Suppressor macrophage (primary cell): ENCODE measurements at places on chromosomes 16 and 17.

DNA sequence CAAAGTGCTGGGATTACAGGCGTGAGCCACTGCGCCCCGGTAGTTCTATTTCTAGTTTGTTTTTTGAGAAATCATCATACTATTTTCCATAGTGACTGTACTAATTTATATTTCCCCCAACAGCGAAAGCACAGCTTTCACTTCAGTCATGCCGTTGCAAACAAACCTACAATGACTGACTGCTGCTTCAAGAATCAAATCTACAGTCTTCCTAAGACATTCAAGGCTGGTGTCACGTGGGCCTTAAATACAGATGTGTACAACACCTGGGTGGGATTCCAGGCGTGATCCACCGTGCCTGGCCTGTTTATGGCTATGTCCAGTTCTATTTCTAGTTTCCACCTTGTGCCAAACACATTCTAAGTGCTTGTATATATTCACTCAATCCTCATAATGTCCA lies 72.0 kb downstream of the ABCC6 start:
- DNase-seq = no peak

DNA sequence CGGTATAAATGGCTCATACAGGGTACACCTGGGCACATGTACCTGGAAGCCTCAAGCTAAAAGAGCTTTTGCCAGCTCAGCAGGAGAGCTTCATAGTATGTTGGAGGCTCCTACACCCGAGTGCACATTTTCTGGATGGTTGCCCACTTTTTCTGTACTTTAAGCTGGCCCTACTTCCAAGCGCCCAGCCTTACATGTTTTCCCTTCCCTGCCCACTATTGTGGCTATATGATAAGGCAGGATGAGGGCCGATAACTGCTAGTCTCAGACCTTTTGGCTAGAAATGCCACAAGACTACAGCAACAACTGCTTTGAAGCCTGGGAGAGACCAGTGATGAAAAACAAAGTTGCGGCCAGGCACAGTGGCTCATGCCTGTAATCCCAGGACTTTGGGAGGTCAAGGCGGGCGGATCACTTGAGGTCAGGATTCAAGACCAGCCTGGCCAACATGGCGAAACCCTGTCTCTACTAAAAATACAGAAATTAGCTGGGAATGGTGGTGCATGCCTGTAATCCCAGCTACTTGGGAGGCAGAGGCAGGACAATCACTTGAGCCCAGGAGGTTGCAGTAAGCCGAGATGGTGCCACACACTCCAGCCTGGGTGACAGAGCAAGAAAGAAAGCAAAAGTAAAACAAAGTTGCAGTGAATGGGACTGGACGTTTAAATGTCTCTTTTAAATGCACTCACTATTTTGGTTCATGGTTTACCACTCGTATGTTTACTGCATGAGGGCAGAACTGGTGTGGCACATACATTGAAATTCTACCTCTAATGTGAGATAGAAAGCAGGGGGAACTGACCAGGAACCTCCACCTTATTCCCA lies 14.2 kb upstream of the MARCHF10 start:
- DNase-seq = no peak

GRCh38 chr16:79009896-79010295 lies 590.6 kb downstream of the MAF start:
- DNase-seq = peak; percentile 52

GRCh38 chr16:54365990-54366634 lies 79.5 kb upstream of the IRX3 start:
- no peak for DNase-seq

DNA sequence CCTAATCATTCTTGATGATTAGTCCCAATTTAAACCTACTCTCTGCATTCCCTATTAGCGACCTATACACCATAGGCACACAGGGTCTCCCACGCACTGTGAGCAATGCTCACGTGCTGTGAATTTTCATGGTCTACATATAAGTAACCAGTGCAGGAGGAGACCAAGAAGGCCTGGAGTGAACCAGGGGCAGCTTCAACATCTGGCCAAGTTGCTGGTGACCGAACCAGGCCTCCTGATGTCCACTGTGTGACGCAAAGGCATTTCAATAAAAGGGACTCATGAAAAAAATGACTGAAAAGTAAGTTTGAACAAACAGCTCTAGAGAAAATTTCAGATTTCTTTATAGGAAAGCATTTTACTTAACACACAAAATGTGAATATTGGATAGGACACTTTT lies 107.0 kb downstream of the ZFHX3 start:
- DNase-seq = peak; percentile 16

GRCh38 chr16:54821731-54822130 lies 108.9 kb upstream of the IRX5 start:
- DNase-seq = no peak

DNA sequence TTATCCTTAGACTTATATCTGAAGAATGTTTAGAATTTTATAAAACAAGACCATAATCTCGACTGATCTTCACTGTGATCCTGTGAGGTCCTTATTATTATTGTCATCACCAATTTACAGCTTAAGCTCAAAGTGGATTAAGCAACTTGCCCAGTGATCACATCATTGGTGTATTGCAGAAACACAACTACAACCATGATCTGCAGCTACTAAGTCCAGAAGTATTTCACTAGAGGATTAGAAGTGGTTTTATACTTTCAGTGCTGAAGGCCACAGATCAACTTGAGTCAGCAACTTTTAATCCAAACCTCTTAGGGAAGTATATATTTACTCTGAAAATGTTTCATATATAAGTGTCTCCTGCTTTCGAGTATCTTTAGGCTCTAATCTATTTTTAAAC lies 624.3 kb upstream of the SOX9 start:
- DNase-seq = no peak

GRCh38 chr17:38745545-38745944 lies 2.6 kb downstream of the PCGF2 start:
- no peak for DNase-seq

DNA sequence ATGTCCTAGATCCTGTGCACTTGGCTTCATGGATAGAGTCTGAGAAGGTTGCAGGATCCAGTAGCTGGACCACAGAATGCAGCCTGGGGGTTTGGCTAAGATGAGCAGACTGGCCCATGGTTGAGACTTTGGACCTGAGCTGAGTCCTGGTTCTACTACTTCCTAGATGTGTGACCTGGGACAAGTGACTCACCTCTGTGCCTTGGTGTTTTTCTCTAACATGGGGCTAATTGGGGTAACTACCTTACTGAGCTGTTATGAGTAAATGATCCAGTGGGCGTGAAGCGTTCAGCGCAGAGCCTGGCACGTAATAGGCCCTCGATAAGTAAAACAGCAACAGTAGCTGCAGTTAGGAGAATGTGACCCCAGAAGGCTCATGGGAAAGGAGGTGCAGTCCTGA lies 38.8 kb downstream of the SNX20 start:
- DNase-seq = no peak

DNA sequence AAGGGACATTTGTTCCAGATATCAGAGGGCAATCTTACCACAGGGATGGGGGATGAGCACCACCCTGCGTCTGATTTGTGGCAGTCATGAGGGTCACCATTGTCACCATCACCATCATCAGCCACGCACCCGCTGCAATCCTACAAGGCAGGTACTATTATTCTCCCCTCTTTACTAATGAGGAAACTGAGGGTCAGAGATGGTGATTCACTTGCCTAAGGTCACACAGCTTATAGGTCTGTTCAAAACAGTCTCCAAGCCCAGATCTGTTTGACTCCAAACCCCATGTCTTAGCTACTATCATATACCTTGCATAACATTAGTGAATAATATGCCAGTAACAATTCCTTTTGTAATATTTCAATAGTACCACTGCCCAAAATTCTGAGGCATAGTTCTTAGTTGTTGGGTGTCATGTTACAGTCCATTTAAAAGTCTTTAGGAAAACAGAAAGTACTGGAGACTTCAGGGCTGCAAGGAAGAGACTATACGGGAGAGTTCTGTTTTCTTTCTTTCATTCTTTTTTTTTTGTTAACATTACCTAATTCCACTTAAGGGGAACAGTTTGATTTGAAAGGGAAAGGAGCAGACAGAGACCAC lies 166.4 kb downstream of the C16orf95 start:
- DNase-seq = no peak

DNA sequence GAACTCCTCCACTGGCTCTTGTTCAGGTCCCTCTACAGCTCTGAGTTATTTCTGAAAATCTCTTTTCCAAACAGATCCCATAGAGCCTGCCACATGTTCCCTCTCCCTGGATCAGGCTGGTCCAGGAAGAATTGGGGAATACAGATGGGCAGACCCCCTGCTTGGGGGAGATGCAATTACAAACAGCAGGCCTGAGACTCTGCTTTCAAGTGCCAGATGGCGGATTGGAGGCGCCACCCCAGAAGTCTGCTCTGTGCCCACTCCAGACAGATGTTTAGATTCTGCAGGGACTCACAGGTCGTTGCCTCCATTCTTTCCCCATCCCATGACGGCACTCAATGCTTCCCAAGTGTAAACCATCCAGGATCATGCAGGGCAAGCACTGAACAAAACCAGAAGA lies 316.6 kb downstream of the SLC39A11 start:
- DNase-seq = no peak

DNA sequence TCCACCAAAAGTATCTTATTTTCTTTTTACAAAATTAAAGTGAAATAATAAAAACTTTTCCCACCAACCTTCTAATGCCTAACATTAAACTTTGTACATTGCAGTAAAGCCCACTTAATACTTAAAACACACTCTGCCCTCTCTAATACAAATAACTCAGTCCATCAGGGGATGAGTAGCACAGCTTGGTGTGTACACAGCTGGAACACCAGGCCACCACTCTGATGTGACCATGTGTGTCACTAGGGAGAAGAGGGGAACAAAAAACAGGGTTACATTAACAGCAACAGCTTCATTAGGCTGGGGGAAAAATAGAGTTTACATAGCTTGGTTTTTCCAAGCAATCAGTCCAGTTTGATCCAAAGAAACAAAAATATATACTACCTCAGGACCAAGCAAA lies 295.0 kb downstream of the CEP112 start:
- no peak for DNase-seq

DNA sequence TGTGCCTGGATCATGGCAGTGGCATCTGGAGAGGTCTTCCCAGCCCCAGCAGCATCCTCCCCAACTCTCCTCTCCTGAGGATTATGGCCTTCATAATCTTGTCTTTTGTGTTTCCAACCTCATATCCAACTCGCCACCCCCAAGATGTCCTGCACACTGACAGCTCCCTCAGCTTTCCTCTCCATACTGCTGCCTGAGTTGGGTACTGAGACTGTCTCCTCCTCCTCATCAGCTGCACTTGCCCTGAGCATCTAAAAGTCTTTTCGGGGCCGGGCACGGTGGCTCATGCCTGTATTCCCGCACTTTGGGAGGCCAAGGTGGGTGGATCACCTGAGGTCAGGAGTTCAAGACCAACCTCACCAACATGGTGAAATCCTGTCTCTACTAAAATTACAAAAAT lies 2.0 kb downstream of the CD300LB start:
- DNase-seq = no peak

DNA sequence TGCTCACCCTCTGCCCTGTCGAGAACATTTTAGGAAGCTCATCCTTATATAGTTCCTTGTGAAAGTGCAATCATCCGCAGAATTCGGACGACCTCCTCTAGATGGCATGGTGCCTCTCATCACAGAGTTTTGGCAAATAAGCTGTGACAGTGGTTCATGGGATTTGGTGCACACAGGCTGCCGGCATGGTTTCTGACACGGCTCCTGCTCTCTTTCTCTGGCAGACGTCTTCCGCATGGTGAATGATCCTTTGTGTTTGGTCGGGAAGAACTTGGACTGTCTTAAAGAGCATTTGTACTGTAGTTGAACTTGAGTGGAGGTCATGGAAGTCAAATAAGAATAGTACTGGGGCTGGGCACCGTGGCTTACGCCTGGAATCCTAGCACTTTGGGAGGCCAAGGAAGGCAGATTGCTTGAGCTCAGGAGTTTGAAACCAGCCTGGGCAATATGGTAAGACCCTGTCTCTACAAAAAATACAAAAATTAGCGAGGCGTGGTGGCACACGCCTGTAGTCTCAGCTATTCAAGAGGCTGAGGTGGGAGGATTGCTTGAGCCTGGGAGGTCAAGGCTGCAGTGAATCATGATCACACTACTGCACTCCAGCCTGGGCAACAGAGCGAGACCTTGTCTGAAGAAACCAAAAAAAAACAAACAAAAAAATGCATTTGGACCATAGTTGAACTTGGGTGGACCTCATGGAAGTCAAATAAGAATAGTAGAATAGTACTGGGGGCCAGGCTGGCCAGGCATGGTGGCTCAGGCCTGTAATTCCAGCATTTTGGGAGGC lies 34.7 kb upstream of the NAT9 start:
- no peak for DNase-seq

DNA sequence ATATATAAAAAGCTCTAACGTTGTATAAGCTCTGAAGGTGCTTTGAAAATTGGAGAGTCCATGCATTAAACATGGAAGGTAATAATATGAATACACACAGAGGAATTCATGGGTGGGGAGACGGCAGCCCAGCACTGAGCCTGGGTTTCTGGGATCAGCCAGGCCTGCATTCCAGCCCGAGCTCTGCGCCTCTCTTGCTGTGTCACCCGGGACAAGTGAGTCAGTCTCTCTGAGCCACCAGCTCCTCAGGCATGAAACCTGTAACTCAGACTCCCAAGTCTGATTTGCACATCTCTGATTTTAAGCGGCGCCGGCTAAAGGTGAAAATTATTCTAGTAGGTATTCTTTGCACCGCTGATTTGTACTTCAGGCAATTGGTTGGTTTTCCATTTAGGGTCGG lies 238.8 kb downstream of the MRTFB start:
- DNase-seq = no peak

DNA sequence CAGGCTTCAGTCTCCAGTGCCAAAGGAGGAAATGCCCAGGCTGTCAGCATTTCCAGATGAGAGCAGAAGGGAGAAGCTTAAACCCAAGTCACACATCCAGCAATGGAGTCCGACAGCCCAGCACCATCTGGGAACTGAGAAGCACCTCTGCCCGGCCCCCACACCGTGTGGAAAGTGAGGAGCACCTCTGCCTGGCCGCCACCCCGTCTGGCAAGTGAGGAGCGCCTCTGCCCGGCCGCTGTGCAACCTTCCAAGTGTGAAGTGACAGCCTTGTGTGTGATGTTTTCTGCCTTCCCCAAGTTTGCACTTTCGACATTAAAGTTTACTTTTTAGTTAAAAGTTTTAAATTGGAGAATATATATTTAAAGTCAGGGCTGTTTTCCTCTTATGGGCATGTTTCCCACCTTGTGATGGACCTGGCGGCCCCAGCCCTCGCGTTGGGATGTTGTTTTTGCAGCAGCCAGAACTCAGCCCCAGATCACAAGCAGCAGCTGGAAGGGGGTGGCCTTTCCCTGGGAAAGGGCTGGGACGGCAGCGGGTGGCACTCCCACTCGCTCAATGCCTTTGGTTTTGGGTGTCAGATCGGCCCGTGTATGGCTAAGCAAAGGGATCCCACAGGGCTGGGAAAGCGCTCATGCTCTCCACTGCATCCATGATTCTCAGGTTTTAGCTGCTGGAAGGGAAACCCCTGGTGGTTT lies 7.2 kb downstream of the CCDC137 start:
- no peak for DNase-seq
